Fibroblast of skin of right quadriceps (primary cell): ENCODE measurements at places on chromosomes 4 and X.
A peak's percentile ranks its signal among the peaks of the same experiment; 100 is the strongest.

DNA sequence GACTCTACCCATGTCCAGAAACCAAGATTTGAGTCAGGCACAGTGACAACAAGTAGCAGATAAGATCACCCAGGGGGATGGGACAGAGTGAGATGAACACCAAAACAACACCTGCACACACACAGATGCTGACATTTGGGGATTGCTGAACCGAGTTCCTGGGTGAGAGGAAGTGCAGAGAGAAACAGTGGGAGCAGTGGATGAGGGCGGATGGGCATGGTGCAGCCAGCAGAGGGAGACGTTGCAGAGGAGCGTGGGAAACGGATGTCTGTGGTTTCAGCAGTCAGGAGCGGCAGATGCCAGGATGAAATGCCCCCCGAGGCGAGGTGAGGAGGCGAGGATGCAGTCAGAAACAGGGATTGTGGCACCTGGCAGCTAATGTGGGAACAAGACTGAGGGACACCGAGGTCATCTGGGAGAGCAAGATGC is 78.6 kb upstream of the STS start:
- DNase-seq, result peak; percentile 1

DNA sequence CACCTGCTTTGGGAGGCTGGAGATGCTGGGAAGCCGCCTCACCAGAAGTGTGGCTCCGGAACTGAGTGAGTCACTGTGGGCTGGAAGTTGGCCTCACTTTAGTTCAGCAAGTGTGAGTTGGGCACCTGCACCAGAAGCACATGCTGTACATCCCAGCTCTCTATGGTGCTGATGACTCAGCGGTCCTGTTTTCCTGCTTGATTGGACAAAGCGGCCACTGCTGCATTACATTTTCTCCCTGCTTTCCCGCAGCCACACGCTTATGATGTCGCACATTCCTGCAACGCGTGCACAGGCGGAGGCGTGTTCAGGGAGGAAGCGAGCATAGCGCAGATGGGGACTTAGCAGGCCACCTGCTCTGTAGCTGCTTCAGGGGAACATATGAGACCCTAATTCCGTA is 26.7 kb upstream of the CLDN34 start:
- DNase-seq, result peak; percentile 39

DNA sequence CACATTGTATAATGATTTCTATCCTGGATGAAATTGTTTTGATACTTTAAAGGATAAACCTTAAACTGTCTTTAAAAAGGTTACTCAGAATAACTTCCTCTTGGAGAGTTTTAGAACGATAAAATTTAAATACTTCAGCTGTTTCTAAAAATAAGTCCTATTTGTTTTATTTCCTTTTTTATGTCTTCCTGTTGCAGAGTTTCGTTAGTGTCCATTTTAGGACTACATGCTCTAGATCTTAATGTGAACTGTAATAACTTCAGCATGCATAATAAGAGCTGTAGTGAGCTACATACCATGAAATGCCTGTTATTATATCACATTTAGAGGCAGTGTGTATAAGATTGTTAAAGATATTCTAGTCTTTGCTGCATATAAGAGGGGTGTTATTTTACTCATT is 14.6 kb downstream of the ATP10D start:
- DNase-seq, result peak; percentile 48

DNA sequence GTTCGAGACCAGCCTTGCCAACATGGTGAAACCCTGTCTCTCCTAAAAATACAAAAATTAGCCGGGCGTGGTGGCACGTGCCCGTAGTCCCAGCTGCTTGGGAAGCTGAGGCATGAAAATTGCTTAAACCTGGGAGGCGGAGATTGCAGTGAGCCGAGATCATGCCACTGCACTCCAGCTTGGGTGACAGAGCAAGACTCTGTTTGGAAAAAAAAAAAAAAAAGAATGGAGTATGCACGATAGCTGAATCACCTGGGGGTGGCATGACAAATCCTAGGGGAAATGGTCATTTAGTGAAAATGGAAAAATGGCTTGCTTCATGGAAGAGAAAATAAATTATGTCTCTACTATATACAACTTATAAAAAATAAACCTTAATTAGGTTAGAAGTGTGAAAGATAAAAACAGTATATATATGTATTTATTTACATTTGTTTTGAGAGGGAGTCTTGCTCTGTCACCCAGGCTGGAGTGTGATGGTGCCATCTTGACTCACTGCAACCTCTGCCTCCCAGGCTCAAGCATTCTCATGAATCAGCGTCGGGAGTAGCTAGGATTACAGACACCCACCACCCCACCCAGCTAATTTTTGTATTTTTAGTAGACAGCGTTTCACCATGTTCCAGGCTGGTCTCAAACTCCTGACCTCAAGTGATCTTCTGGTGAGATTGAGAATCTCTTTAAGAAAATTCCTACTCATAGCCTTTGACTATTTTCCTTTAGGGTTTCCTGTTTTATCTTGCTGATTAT is 19.3 kb upstream of the ING2 start:
- DNase-seq, result no peak

GRCh38 chr4:153453402-153453801 is 12.8 kb upstream of the TMEM131L start:
- no peak for DNase-seq

- no peak for DNase-seq
Observed at GRCh38 chr4:79603681-79604080, 195.7 kb upstream of the GK2 start.

- no peak for DNase-seq
Observed at GRCh38 chr4:107734120-107734519, 14.1 kb upstream of the PAPSS1 start.

GRCh38 chr4:8599657-8600056 is 7.1 kb downstream of the CPZ start:
- peak; percentile 71 for DNase-seq
